Right cardiac atrium (tissue), 5 donors: ENCODE measurements at places on chromosomes 6 and 20. TPM values are rescaled to one million over a fixed set of nuclear protein-coding genes. Genes with fewer than 3 reads are reported as not detected.
A peak's percentile ranks its signal among the peaks of the same experiment; 100 is the strongest.

DNA sequence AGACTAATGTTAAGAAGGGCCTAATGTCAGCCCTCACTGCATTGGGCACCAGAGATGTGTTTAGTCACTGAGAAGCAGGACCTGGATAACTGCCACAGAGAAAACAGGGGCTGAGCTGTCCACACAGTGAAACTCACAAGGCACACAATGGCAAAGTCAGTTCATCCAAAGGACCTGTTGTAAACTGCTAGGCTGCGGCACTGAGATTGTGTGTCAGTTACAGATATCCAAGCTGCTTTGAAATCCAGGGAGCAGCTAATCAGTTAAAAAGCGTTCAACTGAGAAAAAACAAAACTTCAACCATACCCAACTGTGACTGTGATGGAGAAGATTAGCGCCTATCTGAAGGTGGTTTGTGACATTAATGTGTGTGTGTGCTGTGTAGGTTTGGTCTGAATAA is 27.8 kb upstream of the TMEM14A start:
- DNase-seq = no peak

DNA sequence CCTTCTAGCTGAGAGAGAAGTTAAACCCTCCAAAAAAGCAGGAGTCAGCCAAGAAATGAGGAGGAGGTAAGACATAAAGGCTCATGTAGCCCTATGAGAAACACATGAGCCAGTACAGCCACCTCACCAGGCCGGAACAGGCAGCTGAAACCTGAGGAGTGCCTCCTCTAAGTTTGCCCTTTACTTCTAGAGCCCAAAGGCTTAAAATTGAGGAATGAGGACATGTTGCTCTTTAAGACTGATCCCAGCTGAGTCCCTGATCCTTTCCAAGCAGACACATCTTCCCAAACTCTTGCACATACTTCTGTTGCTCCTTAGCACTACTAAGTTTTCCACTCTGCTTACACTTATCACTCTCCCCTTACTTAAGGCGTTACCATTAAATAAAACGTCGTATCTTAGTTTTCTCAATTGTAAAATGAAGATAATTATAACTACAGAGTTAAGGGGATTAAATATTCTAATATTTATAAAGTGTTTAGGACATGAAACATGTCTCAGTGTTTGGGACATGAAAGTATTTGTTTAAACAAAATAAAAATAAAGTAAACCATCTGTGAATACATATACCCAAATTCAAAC is 124.0 kb downstream of the OGFRL1 start:
- no peak for DNase-seq

DNA sequence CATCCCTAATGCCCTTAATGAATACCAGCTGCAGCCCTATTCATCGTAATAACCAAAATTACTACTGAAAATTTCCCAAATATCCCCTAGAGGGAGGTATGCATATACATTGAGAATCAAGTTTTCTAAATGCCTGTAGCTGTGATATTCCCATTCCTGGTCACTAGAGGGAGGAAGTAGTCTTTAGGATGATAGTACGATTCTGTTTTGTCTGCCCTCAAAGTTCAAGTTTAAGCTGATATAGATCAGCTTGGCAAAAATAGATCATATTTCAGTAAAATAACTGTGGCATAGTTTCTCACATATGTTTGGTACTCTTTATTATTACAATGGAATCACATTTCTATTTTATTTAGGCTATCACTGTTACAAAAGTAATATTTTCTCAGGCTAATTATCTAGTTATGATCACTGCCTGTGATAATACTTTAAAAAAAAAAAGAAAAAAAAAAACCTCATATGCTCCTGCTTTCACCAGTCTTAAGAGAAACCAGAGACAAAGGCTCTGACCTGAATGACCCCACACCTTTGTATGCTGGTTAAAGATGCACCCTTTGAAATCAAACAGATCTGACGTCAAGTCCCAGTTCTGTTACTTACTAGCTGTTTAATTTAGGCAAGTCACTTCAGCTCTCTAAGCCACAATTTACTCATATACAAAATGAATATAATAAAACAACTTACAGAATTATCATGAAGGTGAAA is 11.0 kb downstream of the TSPYL1 start:
- no peak for DNase-seq

DNA sequence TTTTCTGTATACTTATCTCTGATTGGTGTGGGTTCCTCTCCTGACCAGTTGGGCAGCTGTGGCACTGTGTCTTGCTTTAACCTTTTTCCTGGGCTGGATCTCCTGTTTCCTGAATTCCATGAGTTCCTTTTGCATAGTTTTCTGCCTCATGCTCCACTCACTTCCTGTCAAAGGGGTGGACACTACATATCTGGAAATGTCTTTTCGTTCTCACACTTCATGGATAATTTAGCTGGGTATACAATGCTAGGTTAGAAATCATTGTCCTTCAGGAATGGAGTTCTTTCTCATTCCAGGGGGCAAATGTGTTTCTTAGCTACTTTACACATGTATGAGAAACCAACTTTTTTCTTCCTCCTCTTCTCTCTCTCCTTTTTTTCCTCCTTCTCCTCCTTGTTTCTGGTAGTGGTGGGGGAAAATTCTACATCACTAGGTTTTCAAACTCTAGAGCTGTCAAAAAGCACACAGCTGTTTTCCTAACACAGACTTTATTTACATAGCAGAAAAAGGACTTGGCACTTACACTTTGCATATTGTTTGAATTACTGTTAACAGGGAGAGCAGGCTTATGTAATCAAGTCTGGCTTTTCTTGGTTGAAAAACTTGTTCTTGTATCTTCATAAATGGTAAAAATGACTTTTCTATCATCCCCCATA is 9.0 kb upstream of the DDX27 start:
- no peak for DNase-seq

GRCh38 chr6:148441454-148441911 is 98.8 kb downstream of the SASH1 start:
- no peak for DNase-seq

- peak; percentile 50 for DNase-seq
These were observed 11.6 kb upstream of the NTSR1 start for GRCh38 chr20:62696989-62697388.

DNA sequence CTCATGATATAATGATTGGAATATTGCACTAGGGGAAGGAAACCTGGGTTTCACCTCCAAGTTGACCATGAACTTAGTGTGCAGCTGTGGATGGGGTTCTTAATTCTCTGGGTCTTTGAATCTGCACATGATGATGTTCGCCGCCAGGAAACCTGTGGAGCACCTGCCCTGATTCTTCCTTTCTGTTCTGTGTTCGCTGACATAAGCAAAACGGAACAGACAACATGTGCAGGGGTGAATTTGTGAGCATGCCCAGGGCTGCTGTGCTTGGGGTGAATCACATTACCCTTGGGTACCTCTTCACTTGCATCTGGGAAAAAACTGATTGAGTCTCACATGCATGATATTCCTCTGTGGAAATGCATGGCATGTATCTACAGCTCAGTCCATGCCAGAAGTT is 48.8 kb downstream of the CAP2 start:
- no peak for DNase-seq

DNA sequence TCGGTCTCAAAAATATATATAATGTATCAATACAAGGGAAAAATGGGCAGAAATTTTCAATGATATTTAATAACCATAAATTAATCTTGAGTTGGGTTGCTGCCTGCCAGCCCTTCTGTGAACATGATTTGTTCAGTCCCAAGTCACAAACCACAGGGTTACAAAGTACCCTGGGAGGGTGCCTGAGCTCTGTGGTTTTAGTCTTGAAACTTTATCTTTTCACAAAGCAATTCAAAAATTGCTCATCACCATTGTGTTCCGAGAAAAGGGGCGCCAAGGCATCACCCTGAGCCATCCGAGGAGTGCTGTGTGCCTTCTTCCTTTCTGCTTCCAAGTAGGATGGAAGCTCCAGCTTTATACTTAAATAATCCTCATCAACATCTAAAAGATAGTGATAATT is 141.6 kb upstream of the AKAP12 start:
- no peak for DNase-seq

The PTK7 gene
- polyA plus RNA-seq = 4.1 TPM

The OR12D3 gene
- not detected for polyA plus RNA-seq
